ENCODE measurements at places on chromosomes 12 and 14. TPM values are rescaled to one million over a fixed set of nuclear protein-coding genes. Genes with fewer than 3 reads are reported as not detected.

ENDOU gene
- not detected for total RNA-seq

SDSL gene
- 22.3 TPM for total RNA-seq

BEGAIN gene
- 7.2 TPM for total RNA-seq

GOLT1B gene
- 79.6 TPM for total RNA-seq

EP400 gene
- 28.3 TPM for total RNA-seq

DNAJC22 gene
- 21.5 TPM for total RNA-seq

MYF6 gene
- not detected for total RNA-seq

MIP gene
- total RNA-seq, result not detected

CIDEB gene
- total RNA-seq, result 0.12 TPM

GPRC5A gene
- total RNA-seq, result 273 TPM

COX8C gene
- total RNA-seq, result not detected

CLEC4C gene
- not detected for total RNA-seq

GLS2 gene
- 0.27 TPM for total RNA-seq

EAPP gene
- 57.2 TPM for total RNA-seq

RHEBL1 gene
- total RNA-seq, result 4.5 TPM

ANKRD9 gene
- total RNA-seq, result 15.7 TPM

CIT gene
- 13.4 TPM for total RNA-seq

IL31 gene
- total RNA-seq, result not detected

ZNF891 gene
- total RNA-seq, result 0.24 TPM

All from A549 treated with ZK216348 at 1 μM for 4 hours (cell line).